ENCODE measurements at places on chromosomes 2 and 18. TPM values are rescaled to one million over a fixed set of nuclear protein-coding genes. Genes with fewer than 3 reads are reported as not detected.

The PLEK gene
- 8.0 TPM for polyA plus RNA-seq

The TOGARAM2 gene
- 2.1 TPM for polyA plus RNA-seq

The RFX8 gene
- 0.39 TPM for polyA plus RNA-seq

The IGFBP2 gene
- 242 TPM for polyA plus RNA-seq

The IL36G gene
- polyA plus RNA-seq, result 0.51 TPM

Measured in large intestine (tissue), 12 donors.